Hair follicle dermal papilla cell (primary cell): ENCODE measurements at places on chromosomes 6 and 20. TPM values are rescaled to one million over a fixed set of nuclear protein-coding genes. Genes with fewer than 3 reads are reported as not detected.

Gene GPX5
- total RNA-seq = not detected in 2 replicates

Gene SEMG1
- total RNA-seq = not detected in 2 replicates

Gene ABHD16B
- total RNA-seq = not detected in 2 replicates

Gene RCAN2
- 22.7 and 37.2 TPM in 2 replicates for total RNA-seq

Gene SNAP25
- 0.32 and 0.73 TPM in 2 replicates for total RNA-seq

Gene LCA5
- total RNA-seq = 5.3 and 5.4 TPM in 2 replicates

Gene PRL
- total RNA-seq = not detected in 2 replicates

Gene OR2H2
- total RNA-seq = not detected in 2 replicates

Gene HCK
- total RNA-seq = 0.65 TPM in 1 of 2 replicates, not detected in the other

Gene BMP2
- 0.73 and 1.8 TPM in 2 replicates for total RNA-seq

Gene BTN1A1
- not detected in 2 replicates for total RNA-seq

Gene ASCC3
- total RNA-seq = 67.0 and 76.9 TPM in 2 replicates

Gene TMEM151B
- total RNA-seq = not detected in 2 replicates

Gene PXMP4
- total RNA-seq = 7.5 and 9.6 TPM in 2 replicates

Gene SPATS1
- total RNA-seq = not detected in 2 replicates
